Sciatic nerve (tissue), 2 donors: ENCODE measurements at places on chromosomes 12 and 14.

DNA sequence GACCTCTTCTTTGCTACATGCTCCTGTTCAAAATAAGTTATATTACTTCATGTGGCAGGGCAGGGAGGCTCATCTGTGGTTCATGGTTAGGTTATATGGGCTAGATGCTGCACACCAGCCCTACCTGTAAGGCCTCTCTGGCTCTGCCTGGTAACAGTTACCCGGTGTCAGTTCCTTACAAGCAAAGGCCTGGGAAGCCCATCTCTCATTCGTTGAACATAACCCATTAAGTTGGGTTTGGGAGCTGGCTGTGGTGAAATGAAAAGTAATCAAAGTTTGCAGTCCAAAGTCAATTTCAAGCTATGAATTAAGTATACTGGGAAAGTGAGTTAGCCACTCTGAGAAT lies 183.2 kb downstream of the PPM1H start:
- DNase-seq = no peak

DNA sequence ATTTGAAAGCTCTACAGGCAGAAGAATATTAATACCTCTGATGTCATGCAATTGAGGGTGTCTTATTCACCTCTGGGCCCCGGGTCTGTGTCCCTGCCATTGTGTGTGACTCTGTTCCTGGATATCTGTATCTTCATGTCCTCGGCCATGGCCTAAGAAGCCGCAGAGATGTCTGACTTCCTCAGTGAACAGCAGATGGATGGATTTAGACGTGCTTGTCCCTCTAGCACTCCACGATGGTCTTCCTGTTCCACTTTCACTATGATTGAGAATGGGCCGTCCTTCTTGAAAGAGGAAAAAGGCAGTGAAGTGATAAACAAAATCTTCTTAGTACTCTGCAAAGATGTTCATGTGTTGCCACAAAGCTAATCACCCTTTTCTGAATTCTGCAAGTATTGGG lies 217.4 kb downstream of the SLC41A2 start:
- DNase-seq = no peak

GRCh38 chr14:69291396-69291795 lies 31.4 kb downstream of the GALNT16 start:
- no peak for DNase-seq

- no peak for DNase-seq
These were observed 48.2 kb upstream of the FRMD6 start for GRCh38 chr14:51603495-51603894.
